ENCODE measurements at places on chromosomes 16 and 17. TPM values are rescaled to one million over a fixed set of nuclear protein-coding genes. Genes with fewer than 3 reads are reported as not detected.

DNA sequence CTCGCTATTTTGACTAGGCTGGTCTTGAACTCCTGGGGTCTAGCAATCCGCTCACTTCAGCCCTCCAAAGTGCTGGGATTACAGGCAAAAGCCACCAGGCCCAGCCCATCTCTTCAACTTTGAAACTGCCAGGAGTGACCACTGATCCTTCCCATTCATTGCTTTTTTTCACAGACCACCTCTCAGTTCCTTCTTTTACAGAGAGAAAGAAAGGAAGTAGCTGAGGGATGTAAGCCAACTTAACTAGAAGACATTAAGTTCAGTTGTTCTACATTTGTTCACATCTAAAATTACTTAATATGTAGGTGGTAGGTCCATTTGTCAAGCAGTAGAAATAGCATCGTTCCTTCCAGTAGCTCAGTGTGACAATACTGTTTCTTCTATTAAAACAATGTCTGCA is 219.8 kb downstream of the STX8 start:
- no peak for DNase-seq
- H3K36me3 ChIP-seq, result no peaks in the 10 kb centered on the region
- no peak overlapping the region for H3K27ac ChIP-seq
- no peak overlapping the region for H3K4me3 ChIP-seq
- no peaks in the 10 kb centered on the region for H3K27me3 ChIP-seq

DNA sequence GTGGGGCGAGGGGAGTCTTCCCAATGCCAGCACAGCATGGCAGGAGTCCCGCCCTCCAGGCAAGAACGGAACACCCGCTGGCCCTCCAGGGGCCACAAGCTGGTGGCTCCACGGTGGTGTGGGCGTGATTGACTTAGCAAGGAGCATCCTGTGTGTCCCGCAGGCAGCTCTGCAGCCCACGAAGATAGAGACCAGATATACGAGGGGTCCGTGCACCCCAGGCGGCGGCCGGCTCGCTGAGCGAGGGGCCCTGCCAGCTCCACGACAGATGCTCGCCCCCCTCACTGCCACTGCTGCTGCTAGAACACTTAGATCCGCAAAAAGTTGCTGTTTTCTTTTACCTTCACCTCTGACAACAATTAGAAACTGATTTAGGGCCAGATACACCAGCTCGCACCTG is 10.0 kb upstream of the CACNA1H start:
- no peak for DNase-seq
- H3K36me3 ChIP-seq, result no peaks in the 10 kb centered on the region
- H3K4me3 ChIP-seq, result no peak overlapping the region
- no peaks in the 10 kb centered on the region for H3K27me3 ChIP-seq
- H3K4me1 ChIP-seq, result no peaks in the 10 kb centered on the region

Gene LCAT
- total RNA-seq, result 5.3 TPM

Gene KRTAP4-9
- not detected for total RNA-seq

DNA sequence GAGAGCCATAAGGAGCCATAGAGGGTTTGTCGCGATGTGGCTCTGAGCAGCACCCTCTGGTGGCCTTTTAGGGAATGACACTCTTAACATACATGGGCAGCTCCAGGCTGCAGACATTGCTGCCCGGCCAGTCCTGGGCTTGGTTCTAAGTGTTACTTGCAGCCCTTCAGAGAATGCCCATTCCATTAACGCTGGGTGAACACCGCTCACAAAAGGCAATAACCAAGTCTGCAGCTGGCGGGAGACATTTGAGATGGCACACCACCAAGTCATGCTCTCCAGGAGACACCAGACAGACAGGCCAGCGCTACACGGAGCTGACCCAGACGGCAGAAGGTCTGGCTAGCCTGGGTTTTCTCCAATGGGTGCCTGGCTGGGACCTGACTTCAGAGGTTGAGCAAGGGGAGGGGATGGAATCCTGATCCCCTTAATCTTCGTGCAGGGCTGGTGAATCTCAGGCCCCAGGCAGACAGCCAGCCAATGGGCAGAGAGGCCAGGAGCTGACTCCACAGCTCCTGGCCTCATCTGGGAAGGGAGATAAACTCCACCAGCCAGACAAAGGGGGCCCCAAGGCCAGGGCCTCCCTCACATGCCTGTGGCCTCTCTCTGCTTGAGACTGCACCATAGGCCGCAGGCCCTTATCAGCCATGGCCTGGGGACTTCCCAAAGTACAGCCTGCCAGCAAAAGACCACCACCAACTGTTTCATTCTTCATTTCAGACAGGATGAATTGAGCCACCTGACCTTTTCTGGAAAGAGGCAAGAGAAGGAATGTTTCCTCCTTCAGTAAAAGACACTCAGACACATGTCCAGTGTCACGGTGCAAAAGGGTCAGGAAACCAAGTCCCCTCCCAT is 58.8 kb downstream of the ZDHHC7 start:
- H3K27me3 ChIP-seq, result no peaks in the 10 kb centered on the region
- peak; percentile 69 for DNase-seq
- H3K4me1 ChIP-seq, result no peaks in the 10 kb centered on the region
- no peak overlapping the region for H3K4me3 ChIP-seq
- no peaks in the 10 kb centered on the region for H3K36me3 ChIP-seq
